Right renal cortex interstitium (tissue), 3 donors: ENCODE measurements at places on chromosomes 1 and 21.
A peak's percentile ranks its signal among the peaks of the same experiment; 100 is the strongest.

- DNase-seq, result no peak
Measured at GRCh38 chr21:26652854-26653253, 79.8 kb upstream of the CYYR1 start.

DNA sequence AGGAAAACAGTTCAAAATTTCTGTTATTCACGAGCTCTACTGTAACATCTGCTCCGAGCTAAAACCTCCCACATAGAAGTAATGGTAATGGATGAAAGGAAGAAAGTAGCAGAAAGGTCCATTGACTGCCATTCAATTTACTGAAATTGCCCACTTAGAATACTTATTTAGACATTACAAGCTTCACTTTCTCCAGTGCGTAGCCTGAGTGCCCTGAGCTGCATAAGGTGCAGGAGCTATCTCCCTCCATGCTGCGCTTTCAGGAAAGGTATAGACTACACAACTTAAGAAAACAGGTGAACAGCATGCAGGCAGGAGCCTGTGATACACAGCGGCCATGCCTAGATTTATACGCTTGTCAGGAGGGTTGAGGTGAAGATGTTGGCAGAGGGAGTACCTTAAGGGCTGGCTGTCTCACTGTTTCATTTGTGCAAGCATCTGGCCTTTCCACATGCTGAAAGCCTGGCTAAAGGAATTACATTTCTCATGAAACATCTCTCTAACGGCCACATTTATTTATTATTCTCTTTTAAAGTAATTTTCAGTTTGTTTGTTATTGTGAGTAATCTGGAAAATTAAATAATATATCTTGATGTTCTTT, 74.7 kb downstream of the RGS18 start:
- no peak for DNase-seq

DNA sequence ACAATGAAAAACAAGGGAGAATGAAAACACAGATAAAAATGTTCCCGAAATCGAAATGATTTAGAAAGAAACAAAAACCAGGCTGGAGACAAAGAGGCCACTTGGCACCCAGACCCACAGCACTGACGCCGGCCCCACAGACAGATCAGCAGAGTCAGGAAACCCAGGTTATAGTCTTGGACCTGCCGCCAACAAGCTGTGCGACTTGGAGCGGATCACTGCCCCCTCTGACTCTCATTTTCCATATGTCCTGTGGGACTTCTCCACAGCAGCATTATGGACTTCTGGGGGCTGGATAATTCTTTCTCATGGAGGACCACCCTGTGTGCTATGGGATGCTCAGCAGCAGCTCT, 72.4 kb downstream of the MATN1 start:
- DNase-seq, result no peak

- DNase-seq, result no peak
Measured at GRCh38 chr21:44548922-44549321, 2.4 kb downstream of the KRTAP10-2 start.

- DNase-seq, result no peak
Measured at GRCh38 chr1:21090463-21090862, 86.2 kb downstream of the EIF4G3 start.

DNA sequence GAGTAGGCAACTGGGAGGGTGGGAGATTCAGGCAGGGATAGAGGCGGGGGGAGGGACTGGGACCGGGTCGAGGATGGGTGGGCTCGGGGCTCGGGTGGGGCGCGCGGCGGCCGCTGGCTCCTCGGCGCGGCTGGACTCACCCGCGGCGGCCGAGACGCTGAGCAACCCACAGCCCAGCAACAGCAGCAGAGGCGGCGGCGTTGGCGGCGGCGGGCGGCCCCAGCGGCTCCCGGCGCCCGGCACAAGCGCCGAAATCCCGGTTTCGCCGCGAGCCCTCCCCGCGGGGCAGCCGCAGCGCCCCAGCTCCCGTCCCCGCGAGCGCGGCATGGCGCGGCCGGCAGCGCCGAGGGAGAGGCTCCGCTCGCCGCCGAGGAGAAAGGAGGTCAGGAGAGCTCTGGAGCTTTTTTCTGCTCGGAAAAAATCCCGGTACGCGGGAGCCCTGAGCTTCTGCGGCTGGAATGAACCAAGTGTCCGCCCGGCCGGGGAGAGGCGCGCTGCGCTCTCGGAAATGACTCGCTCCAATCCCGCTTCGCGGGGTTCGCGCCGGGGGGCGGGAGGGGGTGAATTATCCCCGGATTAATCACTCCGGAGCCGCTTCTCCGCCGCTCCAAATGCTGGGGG, at the start of gene CSMD2:
Gene CSMD2 (minus strand): TSS at position 460 of the 621 bp plus-strand sequence. CDS start 133 bp downstream, at position 327.
- DNase-seq, result peak; percentile 44

GRCh38 chr1:26190373-26190987, at the start of gene CATSPER4:
Gene CATSPER4, plus strand, starts transcription at chr1:26190602. Its CDS starts 26 bp downstream, at chr1:26190628.
- DNase-seq, result no peak

DNA sequence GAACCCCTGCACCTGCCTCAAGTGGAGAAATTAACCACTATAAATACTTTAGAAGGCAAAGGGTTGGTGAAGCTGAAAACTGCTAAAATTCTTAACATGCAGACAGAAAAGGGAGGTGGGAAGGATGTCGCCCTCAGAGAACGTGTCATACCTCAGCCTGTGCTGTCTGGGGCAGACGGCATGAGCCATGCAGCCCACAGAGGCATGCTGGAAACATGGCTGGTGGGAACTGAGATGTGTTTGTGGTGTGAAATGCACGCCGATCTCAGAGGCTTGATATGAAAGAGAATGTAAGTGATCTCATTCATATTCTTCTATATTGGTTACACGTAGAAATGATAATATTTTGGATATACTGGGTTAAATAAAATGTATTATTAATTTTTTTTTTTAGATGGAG, 16.3 kb downstream of the AGPAT3 start:
- no peak for DNase-seq

DNA sequence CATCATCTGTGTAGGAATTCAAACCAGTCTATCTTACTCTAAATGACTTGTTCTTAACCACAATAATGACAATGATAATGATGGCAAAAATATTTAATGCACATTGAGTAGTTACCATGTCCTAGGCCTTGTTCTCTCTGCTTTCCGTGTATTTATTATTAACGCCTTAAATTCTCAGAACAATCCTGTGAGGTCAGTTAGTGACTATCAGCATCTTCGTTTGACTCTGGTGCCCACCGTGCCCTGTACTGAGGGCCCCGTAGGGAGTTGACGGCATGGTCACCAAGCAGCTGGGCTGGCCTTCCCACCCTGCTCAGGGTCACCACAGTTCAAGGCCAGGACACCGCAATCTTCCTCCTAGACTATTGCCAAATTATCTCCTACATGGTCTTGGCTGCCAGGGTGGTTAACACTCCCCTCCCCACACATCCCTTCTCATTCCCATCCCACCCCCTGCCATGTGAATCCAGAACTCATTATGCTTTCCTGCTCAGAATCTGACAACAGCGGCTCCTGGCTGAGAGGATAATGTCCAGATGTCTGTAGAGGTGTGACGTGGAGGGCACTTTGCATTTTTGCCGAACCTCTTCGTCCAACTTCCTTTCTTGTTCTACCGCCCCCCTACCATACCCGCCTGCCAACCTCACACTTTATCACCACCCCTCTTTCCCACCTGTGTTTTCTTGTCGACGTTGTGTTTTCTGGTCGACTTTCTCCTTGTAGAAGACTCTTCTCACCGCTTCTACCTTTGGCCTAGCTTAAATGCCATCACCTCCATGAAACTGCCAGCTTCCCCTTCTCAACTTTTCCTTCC, 33.4 kb downstream of the IGFN1 start:
- no peak for DNase-seq

- DNase-seq, result no peak
Measured at GRCh38 chr1:93567255-93567918, 114.2 kb downstream of the BCAR3 start.

GRCh38 chr1:59292562-59292961, 4.3 kb upstream of the FGGY start:
- DNase-seq, result no peak

DNA sequence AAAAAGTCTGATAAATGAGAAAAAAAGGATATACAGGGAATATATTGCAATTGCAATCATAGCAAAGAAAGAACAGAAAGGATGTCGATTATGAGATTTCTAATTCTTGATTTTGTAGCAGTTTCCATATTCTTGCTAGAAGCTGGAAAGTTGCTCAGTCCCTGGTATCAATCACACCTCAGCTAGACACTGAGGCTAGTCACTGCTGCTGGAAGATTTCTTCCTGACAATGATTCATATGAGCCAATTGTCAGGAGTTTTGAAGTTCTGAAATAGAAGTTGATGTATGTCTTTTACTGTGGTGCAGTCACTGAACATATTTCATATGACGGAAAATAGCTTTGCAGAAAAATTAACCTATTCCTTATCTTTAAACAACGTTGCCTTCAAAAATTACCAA, 208.4 kb upstream of the C1orf105 start:
- no peak for DNase-seq

GRCh38 chr21:41630249-41630648, 122.3 kb upstream of the TMPRSS2 start:
- no peak for DNase-seq

- DNase-seq, result no peak
Measured at GRCh38 chr21:17436626-17437111, 76.2 kb upstream of the CXADR start.

DNA sequence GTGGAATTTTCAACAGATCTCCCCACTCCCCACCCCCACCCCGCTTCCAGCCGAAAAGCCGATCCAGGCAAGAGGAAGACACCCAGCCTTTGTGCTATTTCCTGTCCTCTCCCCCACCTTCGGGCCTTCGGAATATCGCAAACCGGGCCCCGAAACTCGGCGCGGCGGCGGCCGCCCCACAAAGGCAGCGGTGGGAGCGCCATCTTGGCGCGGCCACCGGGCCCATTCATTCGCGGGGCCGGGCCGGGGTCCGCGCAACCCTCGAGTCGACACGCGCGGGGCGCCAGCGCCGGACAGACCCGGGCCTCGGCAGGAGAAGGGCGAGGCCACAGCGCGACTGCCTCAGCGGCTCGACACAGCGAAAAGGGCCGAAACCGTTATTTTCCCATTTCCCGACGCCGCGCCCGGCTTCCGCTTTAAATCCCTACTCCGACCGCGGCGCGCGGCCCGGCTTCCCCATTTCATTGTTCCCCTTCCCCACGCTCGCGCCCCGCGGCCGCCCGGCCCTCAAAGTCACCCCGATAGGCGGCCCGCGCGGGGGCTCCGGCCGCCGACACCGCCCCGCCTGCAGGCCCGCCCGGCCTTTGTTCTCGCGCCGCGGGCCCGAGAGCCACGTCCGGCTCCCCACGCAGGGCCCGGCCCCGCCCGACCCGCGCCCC, 911 bp downstream of the GNB1 start:
- no peak for DNase-seq

GRCh38 chr21:44420416-44421205, 34.7 kb upstream of the LRRC3 start:
- DNase-seq, result no peak

DNA sequence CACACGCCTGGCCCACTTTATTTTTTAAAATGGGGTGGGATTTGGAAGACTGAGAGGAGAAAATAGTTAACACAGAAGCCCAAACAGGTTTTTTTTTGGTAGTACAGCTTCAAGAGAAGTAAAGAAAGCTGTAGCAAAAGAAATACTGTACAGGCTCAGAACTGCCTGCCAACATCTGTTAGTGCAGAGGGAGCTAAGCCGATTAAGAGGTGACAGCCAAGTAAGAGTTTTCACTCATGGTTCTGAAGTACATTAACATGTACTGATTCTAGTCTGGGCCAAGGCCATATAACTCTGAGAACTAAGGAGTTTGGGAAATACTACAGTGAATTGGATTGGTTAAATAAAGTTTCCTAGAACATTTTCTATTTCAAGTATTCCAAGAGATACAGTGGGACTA, 51.6 kb downstream of the EIF2B3 start:
- DNase-seq, result no peak

- DNase-seq, result no peak
Measured at GRCh38 chr1:178690496-178690895, 34.5 kb upstream of the RALGPS2 start.

- DNase-seq, result no peak
Measured at GRCh38 chr1:74623716-74624115, 49.9 kb downstream of the ERICH3 start.

GRCh38 chr1:149888247-149888998, 10.9 kb upstream of the BOLA1 start:
- DNase-seq, result peak; percentile 86

DNA sequence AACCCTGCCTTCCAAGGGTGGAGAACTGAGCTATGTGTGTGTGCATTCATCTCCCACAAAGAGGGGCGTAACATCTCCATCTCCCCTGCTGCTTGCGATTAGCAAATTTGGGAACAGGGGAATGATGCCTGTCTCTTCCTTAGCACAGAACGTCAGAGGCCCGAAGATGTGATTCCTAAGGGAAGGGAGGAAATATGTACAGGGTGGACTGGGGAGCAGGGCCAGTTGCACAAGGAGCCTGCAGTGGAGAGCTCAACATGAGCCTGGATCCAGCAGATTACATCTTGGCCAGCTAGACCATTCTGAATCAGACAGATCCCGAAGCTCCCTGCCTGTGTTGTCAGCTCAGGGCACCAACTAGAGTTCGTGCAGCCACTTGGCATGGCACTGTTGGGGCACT, 118.1 kb downstream of the NGF start:
- DNase-seq, result no peak

DNA sequence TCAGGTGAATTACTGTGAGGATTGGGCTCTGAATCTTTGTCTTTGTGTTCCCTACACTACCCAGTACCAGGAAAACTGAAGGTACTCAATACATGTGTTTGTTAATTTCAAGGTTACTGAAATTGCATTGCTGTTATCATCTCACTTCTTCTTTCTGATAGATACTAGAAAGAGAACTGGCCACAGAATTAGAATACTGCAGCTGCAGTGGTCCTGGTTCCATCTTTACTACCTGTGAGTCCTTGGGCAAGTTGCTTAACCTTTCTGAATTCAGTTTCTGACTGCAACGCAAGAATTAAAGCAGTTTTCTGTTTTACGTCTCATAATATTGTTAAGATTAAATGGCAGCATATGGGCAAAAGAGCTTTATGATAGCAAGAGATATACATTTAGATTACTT, 263.5 kb downstream of the LMO4 start:
- DNase-seq, result no peak

- DNase-seq, result no peak
Measured at GRCh38 chr1:71400050-71400449, 319.2 kb upstream of the ZRANB2 start.

- DNase-seq, result no peak
Measured at GRCh38 chr21:37407719-37408420, 41.3 kb downstream of the DYRK1A start.

GRCh38 chr1:154760469-154760933, 109.6 kb downstream of the KCNN3 start:
- DNase-seq, result no peak
